CD4-positive, alpha-beta T cell treated with Interleukin-4 for 4 hours (primary cell): ENCODE measurements at places on chromosomes 3 and 15.

- DNase-seq: no peak
Observed at GRCh38 chr3:30764891-30765290, 129.6 kb downstream of the GADL1 start.

GRCh38 chr15:69843900-69844304, 253.8 kb downstream of the TLE3 start:
- DNase-seq: no peak

DNA sequence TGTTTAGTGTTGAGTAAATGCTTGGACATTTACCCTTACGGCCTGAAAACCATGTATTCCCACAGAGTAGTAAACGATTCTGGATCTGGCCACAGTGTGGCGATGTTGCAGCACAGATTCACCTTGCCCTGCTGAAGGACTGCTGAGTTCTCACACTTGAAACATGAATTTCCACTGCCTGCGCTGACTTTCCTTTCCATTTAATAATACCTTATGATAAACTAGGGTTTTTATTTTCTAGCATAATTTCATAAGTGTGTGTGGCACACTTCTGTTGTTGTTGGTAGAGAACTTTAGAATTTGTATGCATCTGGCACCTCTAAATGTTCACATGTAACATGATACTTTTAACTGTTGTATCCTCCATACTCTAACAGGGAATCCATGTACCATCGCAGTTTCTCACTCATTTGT, 53.9 kb downstream of the C3orf38 start:
- peak; percentile 42 for DNase-seq

- no peak for DNase-seq
Observed at GRCh38 chr15:80887148-80887547, 102.5 kb downstream of the MESD start.

- DNase-seq: no peak
Observed at GRCh38 chr3:15064299-15064834, 748 bp downstream of the MRPS25 start.

- no peak for DNase-seq
Observed at GRCh38 chr3:37127340-37127739, 47.0 kb downstream of the LRRFIP2 start.

DNA sequence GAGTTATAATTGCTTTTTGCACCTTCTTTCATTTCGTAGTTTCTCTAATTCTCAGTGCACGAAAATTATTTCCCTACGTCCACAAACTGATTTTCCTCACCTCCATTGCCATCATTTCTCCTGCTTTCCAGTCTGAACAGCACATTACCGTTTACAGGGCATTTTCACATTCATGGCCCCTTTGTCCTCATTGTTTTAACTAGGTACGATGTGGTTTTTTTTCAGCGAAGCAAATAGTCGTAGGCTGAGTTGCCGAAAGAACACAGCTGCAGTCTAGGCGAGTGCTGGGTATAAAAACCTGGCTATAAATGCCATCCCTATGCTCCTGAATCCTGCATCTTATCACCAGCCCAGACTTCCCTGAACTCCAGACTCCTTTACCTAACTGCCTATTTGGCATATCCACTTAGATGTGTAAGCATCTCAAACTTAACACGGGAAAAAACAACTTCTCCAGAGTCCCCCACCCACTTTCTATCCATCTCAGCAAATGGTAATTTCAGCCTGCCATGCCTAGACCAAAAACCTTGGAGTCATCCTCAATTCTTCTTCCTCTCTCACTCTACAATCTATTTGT, 691 bp upstream of the FSIP1 start:
- no peak for DNase-seq

DNA sequence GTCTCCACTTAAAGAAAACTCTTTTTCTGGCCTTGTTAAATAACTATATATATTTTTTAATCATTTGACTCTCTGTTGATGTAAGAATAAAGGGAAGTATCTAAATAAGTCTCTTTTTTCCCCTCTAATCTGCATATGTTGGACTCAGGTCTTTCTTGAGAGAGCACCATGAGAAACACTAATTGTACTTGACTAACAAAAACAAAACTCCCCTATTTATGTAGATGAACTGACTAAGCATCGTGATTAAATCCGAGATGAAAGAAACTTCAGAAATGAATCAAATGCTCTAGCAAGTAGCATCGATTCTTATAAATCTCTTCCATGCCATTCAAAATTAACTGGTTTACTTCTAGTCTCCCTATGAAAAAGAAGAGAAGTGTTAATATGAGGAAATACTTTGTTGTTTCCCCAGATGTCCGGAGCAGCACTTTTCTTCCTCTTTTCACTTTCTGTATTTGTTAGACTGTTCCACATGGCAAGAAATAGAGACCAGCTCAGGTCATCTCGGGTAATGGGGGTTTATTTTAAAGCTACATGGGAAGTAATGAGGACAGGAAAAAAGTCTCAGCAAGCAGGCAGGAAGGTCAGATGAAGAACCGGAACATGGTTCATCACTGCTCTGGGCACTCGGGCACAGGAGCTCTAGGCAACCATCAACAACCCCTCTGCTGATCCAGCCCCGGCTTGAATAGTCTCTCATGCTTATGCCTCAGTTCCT, 288.3 kb downstream of the CNTN6 start:
- no peak for DNase-seq

GRCh38 chr3:160210341-160210740, 14.9 kb upstream of the C3orf80 start:
- DNase-seq: no peak

GRCh38 chr15:72070817-72071447, 47.0 kb downstream of the MYO9A start:
- no peak for DNase-seq

DNA sequence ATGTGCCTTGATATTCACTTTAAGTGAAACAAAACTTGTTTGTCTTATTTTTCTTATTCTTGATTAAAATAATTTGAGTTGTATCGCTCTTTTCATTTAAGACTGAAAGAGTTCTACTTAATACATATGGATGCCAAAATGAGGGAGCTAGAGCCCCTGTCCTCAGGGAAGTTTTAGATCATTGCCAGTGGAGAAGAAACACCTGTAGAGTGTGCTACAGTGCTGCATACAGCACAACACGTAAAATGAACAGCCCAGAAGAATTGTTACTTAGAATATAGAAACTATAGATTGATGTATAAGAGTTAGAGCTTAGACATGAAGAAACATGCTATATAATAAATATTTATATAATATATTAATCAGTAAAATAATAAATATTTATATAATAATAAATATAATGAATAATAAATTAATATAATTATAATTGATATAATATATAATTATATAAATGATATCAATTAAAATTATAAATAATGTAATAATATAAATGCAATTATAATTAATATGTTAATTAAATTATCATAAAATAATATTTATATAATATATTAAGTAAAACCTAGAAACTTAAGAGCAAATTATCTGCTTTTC, 1234.7 kb downstream of the ROBO2 start:
- no peak for DNase-seq

DNA sequence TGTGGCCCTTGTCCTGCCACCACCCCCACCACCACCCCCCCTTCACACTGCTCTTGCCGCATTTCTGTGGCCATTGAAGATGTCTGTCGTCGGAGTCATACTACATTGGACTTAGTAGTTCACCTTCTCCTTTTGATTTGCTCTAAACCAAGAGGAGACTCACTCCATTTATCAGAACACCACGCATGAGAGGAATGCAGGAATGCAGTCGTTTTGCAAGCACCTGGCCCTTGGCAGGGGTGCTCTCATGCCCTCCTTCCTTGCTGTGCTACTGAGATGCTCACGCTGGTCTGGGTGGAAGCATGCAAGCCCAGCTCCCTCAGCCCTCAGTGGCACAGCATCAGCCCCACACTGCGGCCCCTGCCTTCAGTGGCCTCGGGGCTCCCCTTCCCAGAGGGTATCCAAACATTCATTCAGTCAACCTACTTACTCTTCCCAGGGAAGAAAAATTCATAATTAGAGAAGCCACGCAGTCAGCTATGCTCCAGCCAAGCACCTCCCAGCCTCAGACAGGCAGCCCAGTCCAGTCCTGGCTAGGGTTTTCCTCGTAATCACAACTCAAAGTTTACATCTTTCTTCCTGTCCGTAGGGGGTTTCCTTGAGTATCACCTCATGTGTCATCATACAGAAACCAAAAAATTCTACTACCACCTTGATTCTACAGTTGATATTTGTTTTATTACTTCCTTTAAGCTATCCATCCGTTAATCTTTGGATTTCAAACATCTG, 520.0 kb downstream of the GABRG3 start:
- DNase-seq: no peak

- no peak for DNase-seq
Observed at GRCh38 chr3:109137761-109138160, 1.2 kb downstream of the C3orf85 start.

DNA sequence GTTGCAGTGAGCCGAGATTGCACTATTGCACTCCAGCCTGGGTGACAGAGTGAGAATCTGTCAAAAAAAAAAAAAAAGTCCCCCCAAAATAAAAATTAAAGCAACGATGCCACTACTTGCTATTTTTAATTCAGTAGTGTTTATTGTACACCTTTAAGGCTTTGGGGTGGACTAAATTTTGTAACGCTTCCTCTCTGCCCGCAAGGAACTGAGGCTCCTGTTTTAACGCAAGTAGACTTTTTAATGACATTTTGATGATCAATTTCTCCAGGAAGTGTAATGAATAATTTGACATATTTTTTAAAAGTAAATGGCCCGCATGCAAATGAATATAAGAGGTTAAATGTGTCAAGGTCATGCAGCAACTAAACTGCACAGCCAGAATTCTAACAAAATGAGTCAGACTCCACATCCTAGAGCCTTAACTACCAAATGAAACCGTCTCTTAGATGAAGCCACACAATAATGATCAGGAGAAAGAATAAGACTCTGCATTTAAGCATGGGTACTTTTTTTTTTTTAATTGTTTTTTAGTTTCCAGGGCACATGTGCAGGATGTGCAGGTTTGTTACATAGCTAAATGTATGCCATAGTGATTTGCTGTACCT, 96.8 kb upstream of the LMOD3 start:
- peak; percentile 33 for DNase-seq

GRCh38 chr3:119977353-119977752, 116.9 kb downstream of the GSK3B start:
- DNase-seq: no peak

DNA sequence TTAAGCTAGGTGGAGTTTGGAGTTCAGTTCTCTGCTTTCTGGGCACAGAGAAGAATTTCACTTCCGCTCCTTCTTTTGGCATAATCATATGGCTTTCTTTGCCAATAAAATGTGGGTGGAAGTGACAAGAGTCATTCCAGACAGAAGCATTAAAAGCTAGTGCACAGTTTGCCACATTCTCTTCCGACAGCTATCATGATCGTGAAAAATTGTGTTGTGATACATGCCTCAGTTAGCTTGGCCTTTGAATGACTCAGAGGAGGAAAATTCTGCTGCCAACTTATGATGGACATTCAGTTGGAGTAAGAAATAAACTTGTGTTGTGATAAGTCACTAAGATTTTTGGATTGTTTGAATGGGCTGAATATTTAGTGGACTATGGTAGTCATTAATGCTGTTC, 291.7 kb upstream of the SATB1 start:
- DNase-seq: no peak

DNA sequence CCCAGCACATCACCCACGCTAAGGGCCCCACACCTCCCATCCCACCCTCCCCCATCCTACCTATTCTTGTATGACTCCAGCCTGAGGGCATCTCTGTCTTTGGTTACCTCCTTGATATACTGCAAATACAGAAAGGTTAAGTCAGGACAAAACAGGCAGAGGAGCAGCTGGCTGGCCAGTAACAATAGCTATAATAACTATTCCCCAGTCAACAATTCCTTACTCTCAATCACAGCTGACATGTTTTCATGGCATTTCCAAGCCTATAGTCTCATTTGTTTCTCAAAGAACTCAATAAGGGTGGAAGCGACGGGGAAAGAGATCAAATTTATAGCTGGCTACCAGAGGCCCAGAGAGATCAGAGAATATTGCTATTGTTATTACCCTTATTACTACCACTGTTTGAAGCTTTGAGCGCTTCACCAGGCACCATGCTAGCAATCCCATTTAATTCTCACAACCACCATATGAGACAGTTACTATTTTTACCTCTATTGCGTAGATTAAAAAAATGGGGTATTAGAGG, 93.0 kb upstream of the C2CD4B start:
- DNase-seq: no peak

- DNase-seq: no peak
Observed at GRCh38 chr3:195048059-195048905, 222.7 kb downstream of the XXYLT1 start.

DNA sequence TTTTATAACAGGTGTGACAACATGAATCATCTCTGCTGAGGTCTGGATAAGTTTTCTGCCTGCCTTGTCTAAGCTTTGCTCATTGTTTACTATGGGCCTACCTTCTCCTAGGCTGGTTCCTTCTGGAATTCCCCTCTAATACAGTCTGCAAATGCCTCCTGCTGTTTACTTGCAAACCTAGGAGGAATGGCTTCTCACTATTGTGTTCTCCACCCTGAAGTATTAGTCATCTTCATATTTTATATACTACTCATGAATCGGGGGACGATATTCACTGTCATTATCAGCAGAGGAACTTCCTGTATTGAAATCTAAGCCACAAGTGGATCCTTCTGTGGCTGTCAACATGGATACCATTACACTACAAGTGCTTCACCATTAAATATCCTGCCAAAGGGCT, 154.8 kb downstream of the PLCL2 start:
- DNase-seq: peak; percentile 83
